ENCODE measurements at places on chromosomes 3 and 15.

DNA sequence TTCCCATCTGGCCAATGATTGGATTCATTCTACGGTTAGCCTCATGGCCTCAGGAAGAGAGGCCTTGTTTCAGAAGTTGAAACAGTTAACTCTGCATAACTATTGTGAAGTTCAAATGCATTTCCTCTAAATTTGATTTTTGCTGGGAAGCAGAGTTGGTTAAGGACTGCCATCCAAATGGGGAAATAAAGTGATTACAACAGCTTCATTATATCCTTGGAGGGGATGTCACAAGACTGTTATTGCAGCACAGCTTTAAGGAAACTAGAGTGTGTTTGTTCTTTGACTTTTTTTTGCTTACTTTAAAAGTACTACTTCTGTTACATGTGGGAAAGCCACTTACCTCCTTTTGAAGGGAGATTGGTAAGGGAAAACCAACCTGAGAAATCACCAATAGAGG is 164.8 kb downstream of the AKAP13 start:
- DNase-seq = peak; percentile 79

GRCh38 chr3:136387031-136387430 is 136.9 kb downstream of the PCCB start:
- no peak for DNase-seq

DNA sequence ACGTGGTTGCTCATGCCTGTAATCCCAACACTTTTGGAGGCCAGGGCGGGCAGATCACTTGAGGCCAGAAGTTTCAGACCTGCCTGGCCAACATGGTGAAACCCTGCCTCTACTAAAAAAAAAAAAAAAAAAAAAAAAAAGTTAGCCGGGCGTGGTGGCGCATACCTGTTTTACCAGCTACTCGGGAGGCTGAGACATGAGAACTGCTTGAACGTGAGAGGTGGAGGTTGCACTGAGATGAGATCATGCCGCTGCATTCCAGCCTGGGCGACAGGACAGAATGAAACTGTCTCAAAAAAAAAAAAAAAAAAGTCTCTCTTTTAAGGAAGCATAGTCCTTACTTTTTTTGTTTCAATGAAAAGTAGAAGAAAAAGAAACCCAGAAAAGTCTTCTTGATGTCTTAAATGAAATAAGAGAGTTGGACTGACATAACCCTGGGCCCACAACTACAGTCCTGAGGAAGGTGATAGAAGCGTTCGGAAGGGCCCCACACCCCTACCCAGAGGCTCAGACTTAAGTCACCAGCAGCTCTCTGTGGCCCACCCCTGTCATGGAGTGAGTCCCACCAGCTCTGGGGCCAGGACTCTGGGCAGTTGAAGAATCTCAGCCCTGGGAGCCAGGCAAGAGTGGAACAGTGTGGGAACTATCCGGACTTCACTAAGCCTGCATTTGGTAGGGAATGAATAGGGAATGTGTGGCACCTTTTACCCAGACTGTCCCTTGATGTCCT is 2.6 kb downstream of the NME9 start:
- no peak for DNase-seq

DNA sequence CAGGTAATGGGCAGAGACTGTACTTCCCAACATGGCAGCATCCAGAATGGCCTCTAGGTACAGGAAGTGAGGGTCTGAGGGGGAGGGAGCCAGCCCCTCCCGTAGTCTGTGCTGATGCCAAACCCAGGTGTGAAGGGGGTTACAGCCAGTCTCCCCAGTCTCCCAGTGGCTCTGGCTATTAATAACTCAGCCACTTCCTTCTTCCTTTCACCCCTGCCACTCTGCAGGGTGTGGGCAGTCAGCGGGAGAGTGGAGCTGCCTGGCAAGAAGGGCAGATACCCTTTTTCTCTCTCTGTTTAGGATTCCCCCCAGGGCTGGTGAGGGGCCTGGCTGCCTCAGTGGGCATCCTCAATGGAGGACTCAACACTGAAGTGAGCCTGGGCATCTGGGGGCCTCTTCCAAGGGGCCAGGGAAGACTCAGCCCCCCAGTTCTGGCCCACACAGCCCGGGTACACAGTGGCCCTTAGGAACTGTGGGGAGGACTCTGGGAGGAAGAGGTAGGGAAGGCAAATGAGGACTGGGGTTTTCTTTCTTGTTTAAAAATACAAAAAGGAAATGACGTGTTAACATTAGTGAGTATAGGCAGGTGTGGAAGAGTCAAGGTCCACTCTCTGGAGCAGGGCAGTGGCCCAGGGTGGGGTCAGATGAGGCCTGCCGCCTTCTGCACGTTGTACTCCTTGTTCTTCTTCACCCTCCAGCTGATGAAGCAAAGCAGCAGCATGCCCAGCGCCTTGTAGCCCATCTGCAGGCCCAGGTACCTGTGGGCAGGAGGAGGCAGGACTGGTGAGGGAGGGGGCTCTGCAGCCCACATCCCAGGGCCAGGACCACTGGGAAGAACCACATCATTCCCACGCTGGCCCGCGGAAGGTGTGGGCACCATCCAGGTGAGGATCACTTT is 38.6 kb upstream of the RAB6B start:
- no peak for DNase-seq

DNA sequence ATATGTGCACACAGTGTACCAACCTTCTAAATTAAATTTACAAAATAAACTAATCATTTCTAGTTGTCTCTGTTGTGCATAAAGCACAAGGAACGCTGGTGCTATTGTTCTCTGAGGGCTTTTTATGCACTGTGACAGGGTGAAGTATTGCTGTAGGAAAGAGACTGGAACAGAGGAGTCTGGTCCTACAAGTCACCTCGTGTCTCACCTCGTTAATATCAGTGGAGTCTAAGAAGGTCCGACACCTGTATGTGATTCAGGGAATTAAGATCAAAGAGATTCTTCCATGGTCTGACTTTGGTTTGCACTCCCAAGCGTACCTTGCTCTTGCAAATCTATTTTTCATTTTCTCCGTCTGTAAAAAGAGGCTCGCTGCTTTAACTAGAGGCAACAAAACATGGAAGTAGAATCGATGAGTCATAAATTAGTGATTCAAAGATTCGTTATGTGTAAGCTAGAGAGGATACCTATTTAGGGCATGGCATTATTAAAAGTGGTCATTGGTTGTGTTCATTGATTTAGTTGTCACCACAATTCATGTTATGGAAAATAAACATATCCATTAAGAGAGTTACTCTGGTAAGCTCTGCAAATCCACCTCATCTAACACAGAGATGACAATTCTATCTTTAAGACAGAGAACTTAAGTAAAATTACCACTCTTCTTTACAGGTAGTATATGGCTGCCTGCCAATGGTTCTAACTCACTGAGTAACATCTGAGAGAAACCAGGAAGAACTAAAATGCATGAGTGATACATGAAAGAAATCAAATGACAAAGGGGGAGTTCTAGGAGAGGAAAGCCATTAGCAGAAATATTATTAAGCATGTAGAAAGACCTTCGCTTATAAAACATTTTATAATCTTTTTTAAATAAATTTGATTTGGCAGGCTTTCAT is 219.4 kb upstream of the GBE1 start:
- DNase-seq = no peak

DNA sequence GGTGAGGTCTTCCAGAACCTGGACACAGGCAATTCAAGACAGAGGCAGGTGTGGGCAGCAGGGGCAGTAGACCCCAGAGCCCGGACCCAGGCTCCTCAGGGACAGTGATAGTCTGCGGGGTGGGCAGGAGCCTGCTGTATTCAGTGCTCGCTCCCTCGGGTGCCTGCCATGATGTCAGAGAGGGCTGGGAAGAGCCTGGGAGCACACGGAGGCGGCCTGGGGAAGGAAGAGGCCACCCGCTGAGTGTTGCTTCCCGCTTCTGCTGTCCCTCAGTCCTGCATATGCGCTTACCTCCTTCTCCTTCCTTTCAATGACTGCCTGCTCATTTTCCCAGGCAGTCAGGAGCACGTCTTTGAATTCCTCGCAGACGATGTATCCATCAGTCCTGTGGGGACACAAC is 22.8 kb downstream of the TMEM43 start:
- DNase-seq = no peak

DNA sequence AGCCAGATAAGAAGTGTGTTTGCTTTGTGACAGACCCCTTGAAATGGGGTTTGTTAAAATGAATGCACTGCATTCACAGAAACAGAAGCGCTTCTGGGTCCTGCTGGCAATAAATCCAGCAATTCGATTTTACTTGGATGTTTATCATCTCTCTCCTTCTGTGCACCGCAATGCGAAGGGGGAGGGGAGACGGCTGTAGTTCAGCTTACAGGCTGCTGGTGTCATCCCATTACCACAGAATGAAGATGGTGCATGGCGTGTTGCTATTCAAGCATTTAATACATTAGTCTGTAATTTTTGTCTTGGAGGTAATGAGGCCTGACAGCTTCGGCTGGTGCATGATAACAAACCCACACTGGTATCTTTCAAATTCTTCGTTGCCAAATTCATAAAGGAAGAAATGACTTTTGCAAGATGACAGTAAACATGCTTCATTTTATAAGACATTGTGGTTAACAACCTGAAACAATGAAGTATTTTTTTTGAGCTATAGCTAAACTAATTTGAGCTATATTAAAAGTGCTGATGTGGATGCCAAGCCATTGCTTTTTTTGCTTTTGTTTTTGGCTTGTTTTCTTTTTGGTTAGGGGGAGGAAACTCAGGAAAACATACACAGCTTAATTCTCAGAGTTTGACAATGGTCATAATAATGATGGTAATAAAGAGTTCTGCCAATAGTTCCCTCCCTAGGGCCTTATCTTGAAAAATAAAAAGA is 418.3 kb downstream of the OTOL1 start:
- peak; percentile 4 for DNase-seq
